Naive thymus-derived CD8-positive, alpha-beta T cell (primary cell): ENCODE measurements at places on chromosomes 5 and 9.

- H3K36me3 ChIP-seq = no peaks in the 10 kb centered on the region
- no peaks in the 10 kb centered on the region for H3K4me1 ChIP-seq
- H3K4me3 ChIP-seq = no peak overlapping the region
- no peak overlapping the region for H3K27ac ChIP-seq
Measured at GRCh38 chr5:100444961-100445360, 90.2 kb upstream of the FAM174A start.

DNA sequence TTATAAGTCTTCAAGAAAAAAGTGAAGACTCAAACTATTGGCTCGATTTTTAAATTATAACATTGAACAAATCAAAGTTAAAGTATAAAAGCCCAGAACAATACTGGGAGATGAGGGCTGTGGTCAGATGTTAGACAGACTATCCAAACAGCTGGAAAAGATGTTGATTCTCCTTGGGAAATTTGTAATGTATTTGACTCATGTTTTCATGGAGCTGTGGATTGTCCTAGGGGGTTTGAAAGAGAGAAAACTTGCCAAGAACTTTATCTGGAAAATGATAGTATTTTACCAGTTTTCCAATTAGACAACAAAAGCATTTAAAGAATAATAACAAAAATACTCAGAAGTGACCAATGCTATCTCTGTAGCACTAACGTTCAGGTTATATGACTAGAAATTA lies 339.2 kb downstream of the ARL15 start:
- H3K4me3 ChIP-seq = no peak overlapping the region

- no peak for DNase-seq
- no peaks in the 10 kb centered on the region for H3K27me3 ChIP-seq
- H3K4me1 ChIP-seq = peaks cover 17% of the 10 kb centered on the region
- H3K36me3 ChIP-seq = no peaks in the 10 kb centered on the region
Measured at GRCh38 chr5:134503937-134504437, 21.5 kb upstream of the JADE2 start.

- DNase-seq = peak; percentile 31
- no peaks in the 10 kb centered on the region for H3K4me1 ChIP-seq
- no peaks in the 10 kb centered on the region for H3K36me3 ChIP-seq
- no peak overlapping the region for H3K27ac ChIP-seq
Measured at GRCh38 chr5:135225856-135226560, 173.0 kb downstream of the MACROH2A1 start.

DNA sequence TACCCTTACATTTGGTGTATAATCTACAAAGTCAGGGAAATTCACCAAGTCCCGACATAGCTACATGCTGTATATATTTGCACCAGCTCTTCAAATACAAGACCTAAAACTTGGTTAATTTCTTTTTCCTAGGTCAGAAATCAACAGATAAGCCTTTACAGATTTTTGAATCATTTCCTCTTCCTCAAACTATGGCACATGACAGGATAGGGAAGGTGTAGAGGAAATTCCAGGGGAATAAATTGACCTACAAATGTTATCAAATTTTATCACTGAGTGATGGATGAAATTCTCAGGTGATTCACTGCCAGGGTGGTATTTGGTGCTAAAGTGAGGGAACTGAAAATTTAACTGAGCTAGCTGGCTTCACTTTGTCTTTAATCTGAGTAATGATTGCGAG lies 360.0 kb downstream of the BNC2 start:
- no peaks in the 10 kb centered on the region for H3K4me1 ChIP-seq
- H3K4me3 ChIP-seq = no peak overlapping the region
- no peaks in the 10 kb centered on the region for H3K36me3 ChIP-seq
- H3K27me3 ChIP-seq = no peaks in the 10 kb centered on the region
- H3K27ac ChIP-seq = no peak overlapping the region

DNA sequence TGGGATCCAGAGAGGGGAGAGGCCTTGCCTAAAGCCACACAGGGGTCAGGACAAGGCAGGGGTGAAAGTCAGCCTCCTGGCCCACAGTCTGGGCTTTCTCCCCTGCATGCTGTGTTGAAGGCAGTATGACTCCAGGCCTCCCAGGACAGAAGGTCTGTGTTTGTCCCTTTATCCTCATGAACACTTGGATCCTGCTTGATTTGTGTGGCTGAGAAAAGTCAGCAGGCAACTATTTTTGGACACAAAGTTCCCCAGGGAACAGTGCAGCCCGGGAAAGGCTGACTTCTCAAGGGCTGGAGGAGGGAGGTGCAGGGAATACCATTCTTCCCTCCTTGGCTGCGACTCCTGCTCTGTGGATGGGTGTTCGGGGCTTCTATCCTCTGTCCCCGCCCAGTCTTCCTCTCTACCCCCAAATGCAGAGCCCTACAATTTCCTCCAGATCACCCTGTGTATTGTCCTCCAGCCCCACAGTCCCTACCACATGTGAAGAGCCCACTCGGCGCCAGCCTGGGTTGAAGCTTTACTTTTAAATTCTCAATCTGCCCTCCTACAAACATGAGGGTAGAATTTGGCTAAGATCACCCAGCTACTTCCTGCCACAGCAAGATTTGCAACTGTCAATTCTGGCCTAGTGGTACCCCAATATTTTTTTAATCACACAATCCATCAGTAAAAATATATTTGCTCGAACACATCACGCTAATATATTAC lies 4.1 kb downstream of the AKNA start:
- H3K4me1 ChIP-seq = peaks cover 65% of the 10 kb centered on the region
- H3K27ac ChIP-seq = peak overlapping the region; percentile 98
- H3K4me3 ChIP-seq = peak overlapping the region; percentile 99
- DNase-seq = peak; percentile 66
- peaks cover 37% of the 10 kb centered on the region for H3K36me3 ChIP-seq

DNA sequence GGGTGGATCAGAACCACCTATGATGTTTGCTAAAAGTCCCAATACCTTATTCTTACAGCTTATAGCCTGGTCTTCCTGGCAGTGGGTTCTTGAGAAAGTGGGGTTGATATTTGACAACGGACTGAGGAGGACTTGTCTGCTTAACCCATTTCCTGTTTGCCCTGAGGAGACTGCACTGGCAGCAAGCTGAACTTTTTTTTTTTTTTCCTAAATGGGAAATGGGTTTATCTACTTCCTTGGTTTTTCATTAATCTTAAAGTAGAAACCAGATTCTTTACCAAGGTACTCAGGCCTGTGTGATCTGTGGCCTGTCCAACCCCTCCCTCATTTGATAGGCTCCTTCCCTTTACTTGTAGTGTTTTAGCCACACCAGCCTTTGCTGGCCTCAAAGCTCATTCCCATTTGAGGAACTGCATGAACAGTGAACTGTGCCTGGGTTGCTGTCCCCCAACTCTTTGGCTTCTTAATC lies 47.1 kb downstream of the C9orf57 start:
- no peak overlapping the region for H3K4me3 ChIP-seq
- H3K4me1 ChIP-seq = peaks cover 14% of the 10 kb centered on the region
- DNase-seq = no peak

- DNase-seq = peak; percentile 16
- peak overlapping the region; percentile 78 for H3K27ac ChIP-seq
- H3K36me3 ChIP-seq = peaks cover 2% of the 10 kb centered on the region
- H3K4me1 ChIP-seq = peaks cover 28% of the 10 kb centered on the region
Measured at GRCh38 chr5:113293975-113294310, 140.8 kb downstream of the TSSK1B start.

- H3K4me3 ChIP-seq = no peak overlapping the region
- peaks cover 12% of the 10 kb centered on the region for H3K4me1 ChIP-seq
- H3K36me3 ChIP-seq = no peaks in the 10 kb centered on the region
- DNase-seq = no peak
- H3K27me3 ChIP-seq = no peaks in the 10 kb centered on the region
Measured at GRCh38 chr5:146662229-146662628, 146.2 kb upstream of the GPR151 start.

DNA sequence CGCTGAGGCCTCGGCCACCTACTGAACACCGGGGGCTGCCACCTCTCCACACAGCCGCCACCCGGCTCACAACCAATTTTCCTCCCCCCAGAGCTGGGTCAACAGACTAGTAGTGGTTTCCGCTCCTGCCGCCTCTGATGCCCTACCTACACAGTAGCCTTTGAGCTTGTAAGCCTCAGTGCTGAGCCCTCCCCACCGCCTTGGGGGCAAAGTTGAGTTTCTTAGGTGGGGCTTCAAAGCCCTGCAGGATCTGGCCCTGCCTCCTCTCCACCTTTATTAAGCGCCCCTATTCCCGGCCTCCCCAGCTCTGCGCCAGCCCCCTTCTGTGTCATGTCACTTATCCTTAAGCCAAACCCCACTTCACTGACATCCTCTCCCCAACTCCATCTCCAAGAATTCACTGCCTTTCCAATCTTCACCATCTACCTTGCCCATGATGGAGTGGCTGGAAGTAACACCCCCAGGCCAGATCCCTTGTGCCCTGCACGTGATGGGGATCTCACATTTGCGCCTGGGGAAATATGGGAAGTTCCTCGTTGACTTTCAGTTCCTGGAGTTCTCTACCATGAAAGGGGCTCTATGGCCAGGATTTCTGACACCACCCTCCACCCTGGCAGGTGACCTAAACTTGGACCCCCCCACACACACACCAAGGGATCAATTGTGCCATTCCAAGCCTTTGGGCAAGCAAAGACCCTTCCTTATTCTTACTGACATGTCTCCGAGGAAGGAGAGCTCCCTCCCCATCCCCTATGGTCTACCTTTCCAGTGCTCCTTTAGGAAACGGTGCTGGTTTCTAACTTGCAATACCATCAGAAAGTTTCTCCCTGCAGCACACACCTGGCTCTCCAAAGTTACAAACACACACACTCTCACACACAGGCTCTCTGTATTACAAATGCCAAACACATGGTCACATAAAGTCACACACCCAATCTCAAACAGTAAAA lies 2.7 kb upstream of the CNTFR start:
- no peak overlapping the region for H3K27ac ChIP-seq
- H3K4me1 ChIP-seq = peaks cover 34% of the 10 kb centered on the region
- H3K27me3 ChIP-seq = peaks cover 75% of the 10 kb centered on the region
- H3K36me3 ChIP-seq = no peaks in the 10 kb centered on the region
- DNase-seq = no peak

- no peaks in the 10 kb centered on the region for H3K4me1 ChIP-seq
- H3K27ac ChIP-seq = no peak overlapping the region
- no peak overlapping the region for H3K4me3 ChIP-seq
- H3K27me3 ChIP-seq = peaks cover 10% of the 10 kb centered on the region
- no peak for DNase-seq
Measured at GRCh38 chr5:33755231-33755630, 136.6 kb downstream of the ADAMTS12 start.

GRCh38 chr5:106451998-106452397 lies 1218.7 kb downstream of the EFNA5 start:
- no peak for DNase-seq
- H3K4me1 ChIP-seq = no peaks in the 10 kb centered on the region
- no peaks in the 10 kb centered on the region for H3K36me3 ChIP-seq
- H3K27me3 ChIP-seq = no peaks in the 10 kb centered on the region
- no peak overlapping the region for H3K27ac ChIP-seq

GRCh38 chr9:16680975-16681651 lies 189.4 kb downstream of the BNC2 start:
- H3K27ac ChIP-seq = no peak overlapping the region
- DNase-seq = no peak
- no peak overlapping the region for H3K4me3 ChIP-seq
- no peaks in the 10 kb centered on the region for H3K4me1 ChIP-seq

- no peaks in the 10 kb centered on the region for H3K4me1 ChIP-seq
- peaks cover 6% of the 10 kb centered on the region for H3K27me3 ChIP-seq
- H3K4me3 ChIP-seq = no peak overlapping the region
- H3K36me3 ChIP-seq = no peaks in the 10 kb centered on the region
- DNase-seq = no peak
Measured at GRCh38 chr5:31364881-31365636, 166.8 kb downstream of the DROSHA start.

- peaks cover 10% of the 10 kb centered on the region for H3K4me1 ChIP-seq
- H3K27me3 ChIP-seq = peaks cover 17% of the 10 kb centered on the region
- no peak overlapping the region for H3K27ac ChIP-seq
- no peak for DNase-seq
Measured at GRCh38 chr5:170596482-170597044, 92.7 kb downstream of the KCNIP1 start.

GRCh38 chr5:56659971-56660370 lies 155.4 kb upstream of the MAP3K1 start:
- H3K27me3 ChIP-seq = no peaks in the 10 kb centered on the region
- no peaks in the 10 kb centered on the region for H3K36me3 ChIP-seq
- H3K4me3 ChIP-seq = no peak overlapping the region
- no peaks in the 10 kb centered on the region for H3K4me1 ChIP-seq
- no peak overlapping the region for H3K27ac ChIP-seq
- DNase-seq = no peak

GRCh38 chr5:25006734-25007133 lies 362.0 kb upstream of the CDH10 start:
- no peaks in the 10 kb centered on the region for H3K36me3 ChIP-seq
- DNase-seq = no peak
- H3K27ac ChIP-seq = no peak overlapping the region
- no peaks in the 10 kb centered on the region for H3K4me1 ChIP-seq

DNA sequence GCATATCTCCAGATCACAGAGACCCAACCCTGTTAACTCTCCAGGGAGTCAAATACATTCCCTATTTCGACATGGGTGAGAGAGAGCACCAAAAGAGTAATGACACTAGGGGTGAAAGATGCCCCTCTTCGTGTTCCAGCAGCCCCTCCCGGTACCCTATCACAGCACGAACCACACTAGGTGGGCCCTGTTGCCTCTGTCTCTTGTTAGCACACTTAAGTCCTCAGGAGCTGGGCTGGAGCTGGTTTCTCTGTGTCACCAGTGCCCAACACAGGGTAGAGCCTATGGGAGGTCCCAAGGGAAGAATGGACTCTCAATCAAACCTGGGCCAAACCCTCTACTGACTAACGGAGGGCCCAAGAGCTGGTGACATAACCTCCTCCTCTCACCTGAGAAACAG lies 1.2 kb downstream of the CDK20 start:
- H3K27me3 ChIP-seq = peaks cover 3% of the 10 kb centered on the region
- H3K36me3 ChIP-seq = no peaks in the 10 kb centered on the region
- no peak for DNase-seq
- H3K4me3 ChIP-seq = peak overlapping the region; percentile 97
- peaks cover 30% of the 10 kb centered on the region for H3K4me1 ChIP-seq

DNA sequence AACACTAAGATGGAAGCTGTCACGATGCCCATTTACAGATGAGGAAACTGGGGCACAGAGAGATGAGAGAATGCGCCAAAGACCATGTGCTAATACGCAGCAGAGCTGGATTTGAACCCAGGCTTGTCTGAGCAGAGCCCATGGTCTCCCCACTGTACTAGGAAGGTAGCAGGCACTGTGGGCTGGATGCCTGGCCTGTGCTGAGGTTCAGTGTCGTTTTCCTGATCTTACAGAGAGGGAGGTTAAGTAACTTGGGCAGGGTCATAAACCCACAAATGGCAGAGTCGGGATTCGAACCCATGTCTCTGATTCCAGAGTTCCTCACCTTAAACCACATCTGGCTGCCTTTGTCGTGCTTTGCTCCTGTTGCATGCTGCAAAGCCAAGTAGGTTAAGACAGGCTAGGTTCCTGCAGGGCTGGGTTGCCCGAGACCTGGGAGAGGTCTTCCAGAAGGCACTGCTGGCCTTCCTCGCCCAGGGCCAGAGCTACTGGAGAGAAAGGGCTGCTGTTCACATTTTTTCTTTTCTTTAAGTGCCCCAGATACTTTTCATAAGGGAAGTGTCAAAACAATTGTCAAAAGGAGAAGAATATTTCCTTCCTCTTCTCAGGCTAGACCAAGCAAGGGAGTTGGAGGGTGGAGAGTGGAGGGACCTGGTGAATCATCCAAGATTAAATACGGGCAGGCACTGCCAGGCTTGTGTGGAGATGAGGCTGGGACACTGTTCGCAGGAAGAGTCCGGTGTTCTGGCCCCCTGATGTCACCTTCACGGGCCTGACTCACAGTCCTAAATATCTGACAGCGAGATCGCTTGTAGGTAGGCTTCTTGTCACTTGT lies 3.2 kb downstream of the NEK6 start:
- peaks cover 25% of the 10 kb centered on the region for H3K27me3 ChIP-seq
- peaks cover 20% of the 10 kb centered on the region for H3K4me1 ChIP-seq
- peaks cover 2% of the 10 kb centered on the region for H3K36me3 ChIP-seq
- no peak for DNase-seq
- no peak overlapping the region for H3K4me3 ChIP-seq

- no peaks in the 10 kb centered on the region for H3K4me1 ChIP-seq
- H3K27me3 ChIP-seq = no peaks in the 10 kb centered on the region
- no peak overlapping the region for H3K4me3 ChIP-seq
- no peak for DNase-seq
Measured at GRCh38 chr9:113486327-113486726, 22.8 kb downstream of the RGS3 start.
